Gastrocnemius medialis (tissue), 4 donors: ENCODE measurements at places on chromosomes 4 and X.

GRCh38 chr4:19683426-19683825 is 568.3 kb upstream of the SLIT2 start:
- DNase-seq = no peak

GRCh38 chr4:100369871-100370270 is 148.0 kb downstream of the EMCN start:
- no peak for DNase-seq

DNA sequence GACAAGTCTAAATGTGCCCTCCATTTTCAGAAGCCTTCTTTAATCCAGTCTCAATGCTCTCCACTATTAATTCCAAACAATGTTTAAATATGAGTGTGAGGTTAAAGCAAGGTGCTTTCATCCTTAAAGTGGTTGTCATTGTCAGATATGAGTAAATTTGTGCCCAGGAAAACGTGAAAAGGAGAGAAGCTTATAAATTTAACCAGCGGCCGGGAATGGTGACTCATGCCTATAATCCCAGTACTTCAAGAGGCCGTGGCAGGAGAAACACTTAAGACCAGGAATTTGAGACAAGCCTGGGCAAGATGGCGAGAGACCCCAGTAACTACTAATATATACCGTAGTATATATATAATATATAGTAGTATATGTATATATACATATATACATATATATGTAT is 270.0 kb downstream of the ARHGAP24 start:
- no peak for DNase-seq

DNA sequence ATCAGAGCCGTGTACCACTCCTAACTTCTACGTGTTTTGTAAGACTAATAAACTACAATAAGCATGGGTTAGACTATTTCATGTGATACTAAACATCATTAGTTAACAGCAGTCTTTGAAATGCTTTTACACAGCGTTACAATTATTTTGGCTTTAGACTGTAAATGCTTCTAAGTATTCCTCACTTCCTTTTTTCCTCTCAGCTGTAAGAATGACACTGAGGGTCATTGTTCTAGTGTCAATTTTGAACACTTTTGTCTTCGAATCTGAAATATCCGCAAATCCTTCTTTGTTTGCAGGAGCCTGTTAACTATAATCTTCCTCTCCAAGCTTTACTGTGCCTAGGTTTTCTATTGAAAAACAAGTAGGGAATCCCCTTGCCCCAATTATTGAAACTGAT is 1.5 kb downstream of the ABCE1 start:
- DNase-seq = no peak

DNA sequence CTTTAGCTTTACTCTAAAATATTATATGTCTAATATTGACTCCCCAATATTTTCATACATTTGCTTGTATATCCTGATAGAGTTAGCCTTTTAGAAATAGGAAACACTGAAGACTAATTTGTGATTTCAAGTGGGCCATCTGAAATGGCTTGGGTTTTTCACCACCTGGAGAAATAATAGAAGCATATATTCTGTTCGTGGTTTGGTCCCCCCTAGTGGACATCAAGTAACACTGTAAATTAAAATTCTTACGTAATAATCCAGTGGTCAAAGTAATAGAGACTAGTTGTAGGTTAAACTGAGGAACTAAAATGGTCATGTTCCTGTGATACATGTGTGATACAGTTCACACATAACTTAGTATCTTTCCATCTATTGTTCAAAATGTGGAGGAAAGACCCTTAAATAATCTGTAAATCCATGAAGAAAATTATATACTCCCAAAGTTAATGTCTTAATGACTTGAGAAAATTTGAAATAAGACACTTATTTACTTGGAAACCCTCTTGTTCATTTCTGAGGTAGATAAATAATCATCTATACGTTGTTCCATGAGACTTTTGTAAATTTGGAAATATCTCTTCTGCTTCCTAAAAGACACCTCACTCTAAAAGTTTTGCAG is 79.8 kb upstream of the SMARCAD1 start:
- no peak for DNase-seq

GRCh38 chr4:111930659-111931058 is 214.6 kb upstream of the FAM241A start:
- no peak for DNase-seq

DNA sequence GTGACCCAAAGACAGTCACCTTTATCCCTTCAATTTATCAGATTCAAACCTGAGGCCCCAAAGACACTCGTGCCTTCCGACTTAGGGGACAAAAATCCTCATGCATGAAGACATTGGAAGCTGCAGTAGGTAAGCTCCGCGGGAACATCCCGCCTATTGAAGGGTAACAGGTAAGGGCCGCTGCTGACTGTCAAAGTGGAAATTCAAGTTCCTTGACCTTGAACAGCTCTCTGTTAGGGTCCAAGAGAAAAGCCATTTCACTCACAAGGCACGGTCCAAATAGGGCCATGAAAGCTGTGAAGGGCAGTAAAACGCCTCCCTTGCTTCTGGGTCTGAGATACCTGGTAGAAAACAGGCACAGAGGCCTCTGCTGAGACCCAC is 34.2 kb downstream of the CCDC149 start:
- no peak for DNase-seq

GRCh38 chr4:24799544-24800324 is 4.4 kb downstream of the SOD3 start:
- DNase-seq = no peak
